ENCODE measurements at places on chromosomes 12 and 14.

DNA sequence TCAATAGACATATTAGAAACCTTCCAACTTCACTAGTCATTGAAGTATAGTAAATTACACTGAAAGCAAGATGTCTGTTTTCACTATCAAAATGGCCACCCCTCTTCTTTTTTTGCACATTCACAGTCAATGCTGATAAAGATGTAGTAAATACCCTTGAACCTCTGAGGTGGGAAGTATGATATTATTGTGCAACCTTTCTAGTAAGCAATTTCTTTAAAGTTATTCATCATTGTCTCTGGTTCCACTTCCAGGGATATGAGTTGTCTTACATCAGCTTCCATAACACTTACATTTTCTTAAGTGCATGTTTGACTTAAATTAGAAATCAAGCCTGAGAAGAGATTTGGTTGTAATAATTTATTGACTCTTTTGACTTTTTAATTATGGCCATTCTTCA is 453.9 kb upstream of the MGAT4C start:
- DNase-seq, result no peak

DNA sequence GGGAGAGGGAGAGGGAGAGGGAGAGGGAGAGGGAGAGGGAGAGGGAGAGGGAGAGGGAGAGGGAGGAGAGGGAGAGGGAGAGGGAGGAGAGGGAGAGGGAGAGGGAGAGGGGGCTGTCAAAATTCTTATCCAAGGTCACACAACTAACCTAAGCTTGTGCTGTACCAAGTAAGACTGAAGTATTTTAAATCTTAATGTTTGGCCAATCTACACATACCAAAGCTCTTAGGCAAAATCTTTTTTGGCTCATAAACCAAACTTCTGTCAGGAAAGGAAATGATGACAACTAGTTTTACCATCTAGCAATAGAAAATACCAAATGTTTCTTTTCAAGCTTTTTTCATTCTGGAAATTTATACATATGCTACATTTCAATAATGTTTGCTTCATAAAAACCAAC is 33.8 kb downstream of the CCDC38 start:
- DNase-seq, result no peak

GRCh38 chr12:92003701-92004100 is 141.9 kb downstream of the BTG1 start:
- no peak for DNase-seq

DNA sequence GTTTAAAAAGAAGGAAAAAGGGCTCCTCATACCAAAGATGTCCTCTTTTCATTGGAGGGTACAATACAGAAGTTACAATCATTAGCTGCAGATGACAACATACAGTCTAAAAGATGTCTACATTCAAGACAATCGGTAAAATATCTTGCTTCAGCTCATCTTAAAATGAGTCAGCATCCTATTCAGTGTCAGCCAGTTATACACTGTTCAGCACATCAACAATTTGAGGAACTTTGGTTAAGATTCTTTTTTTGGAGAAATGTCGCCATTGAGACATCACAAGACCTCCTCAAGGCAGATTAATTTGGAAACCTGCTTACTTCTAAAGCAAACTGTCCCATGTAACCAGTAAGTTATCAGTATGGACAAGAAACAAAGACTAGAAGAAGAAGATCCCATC is 100.7 kb upstream of the SLC38A4 start:
- no peak for DNase-seq

GRCh38 chr12:50072198-50072907 is 12.8 kb upstream of the SMARCD1 start:
- DNase-seq, result no peak

- peak; percentile 81 for DNase-seq
Measured at GRCh38 chr14:24605435-24606190, 3.9 kb downstream of the GZMH start.

- no peak for DNase-seq
Measured at GRCh38 chr14:84251411-84252115, 1278.4 kb upstream of the FLRT2 start.

GRCh38 chr12:77131977-77132490 is 66.7 kb upstream of the E2F7 start:
- no peak for DNase-seq

DNA sequence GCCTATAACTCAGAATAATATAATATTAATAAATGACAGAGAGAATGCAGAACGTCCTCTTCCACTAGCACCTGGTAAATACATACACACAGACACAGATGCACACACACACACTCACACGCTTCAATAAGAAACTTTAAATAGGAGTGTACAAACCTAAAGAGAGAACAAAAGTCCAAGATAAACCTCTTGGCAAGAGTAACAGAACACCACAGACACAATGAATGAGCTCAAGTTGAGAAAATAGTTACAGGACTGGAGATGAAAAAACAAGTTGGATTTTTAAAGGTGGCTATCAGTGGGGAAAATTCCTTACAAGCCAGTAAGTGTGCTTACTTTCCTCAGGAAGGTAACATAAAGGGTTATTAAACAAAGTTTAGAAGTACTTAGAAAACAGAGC is 35.2 kb downstream of the CRY1 start:
- DNase-seq, result no peak

GRCh38 chr12:54555670-54556257 is 6.4 kb downstream of the PDE1B start:
- no peak for DNase-seq

DNA sequence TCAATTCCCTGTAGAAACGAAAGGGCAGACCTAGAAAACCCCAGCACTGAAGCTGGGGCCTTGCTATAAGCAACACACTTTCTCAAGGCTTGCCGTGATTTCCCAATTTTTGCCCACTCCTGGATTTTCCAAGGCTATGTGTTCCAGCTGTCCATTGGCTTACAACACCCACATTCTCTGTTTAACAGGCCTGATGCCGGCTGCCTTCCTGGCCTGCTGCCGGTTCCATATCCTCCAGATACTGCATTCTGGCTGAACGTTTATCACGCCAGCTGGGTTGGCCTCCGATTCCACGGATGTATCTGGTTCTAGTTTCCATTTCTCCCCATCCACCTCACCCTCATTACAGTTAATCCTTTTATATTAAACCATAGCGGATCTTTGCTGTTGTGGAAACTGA is 2.0 kb upstream of the PCNX1 start:
- DNase-seq, result no peak

DNA sequence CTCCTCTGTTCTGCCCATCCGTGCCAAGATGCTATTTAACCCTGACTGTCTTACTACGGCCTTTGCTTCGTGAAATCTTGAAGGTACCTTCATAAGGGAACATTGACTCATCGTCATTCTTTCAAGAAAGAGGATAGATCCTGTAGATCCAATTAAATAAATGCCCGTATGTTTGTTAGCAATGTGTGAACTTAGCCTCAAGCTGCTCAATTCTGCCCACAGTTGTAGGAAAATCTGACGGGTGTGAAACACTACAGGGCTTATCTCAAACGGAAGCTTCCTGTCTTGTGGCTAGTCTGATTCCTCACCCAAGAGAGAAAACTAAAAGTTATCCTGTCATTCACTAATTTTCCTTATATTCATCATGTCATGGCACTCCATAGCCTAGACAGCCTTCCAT is 168.0 kb upstream of the TBX3 start:
- no peak for DNase-seq

GRCh38 chr12:30757316-30757715 is 2.6 kb upstream of the CAPRIN2 start:
- DNase-seq, result no peak

GRCh38 chr12:66964629-66965028 is 285.8 kb upstream of the GRIP1 start:
- DNase-seq, result no peak

GRCh38 chr12:116534311-116535121 is 24.7 kb upstream of the MAP1LC3B2 start:
- DNase-seq, result no peak

DNA sequence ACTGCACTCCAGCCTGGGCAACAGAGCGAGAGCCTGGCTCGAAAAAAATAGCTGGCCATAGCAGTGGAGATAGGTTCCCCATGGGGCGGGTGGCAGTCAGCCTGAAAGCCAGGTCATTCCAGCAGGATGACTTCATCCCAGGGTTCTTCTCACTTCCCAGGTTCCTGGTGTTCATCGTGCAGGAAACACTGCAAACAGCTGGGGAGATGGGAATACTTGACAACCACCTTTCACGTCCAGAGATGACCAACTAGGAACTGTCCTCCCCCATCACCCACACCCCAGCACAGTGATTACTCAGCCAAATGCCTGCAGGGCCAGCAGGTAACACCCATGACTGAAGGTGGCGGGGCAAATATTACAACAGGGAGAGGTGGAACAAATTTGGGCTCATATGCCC is 1.7 kb downstream of the VSIG10 start:
- no peak for DNase-seq

DNA sequence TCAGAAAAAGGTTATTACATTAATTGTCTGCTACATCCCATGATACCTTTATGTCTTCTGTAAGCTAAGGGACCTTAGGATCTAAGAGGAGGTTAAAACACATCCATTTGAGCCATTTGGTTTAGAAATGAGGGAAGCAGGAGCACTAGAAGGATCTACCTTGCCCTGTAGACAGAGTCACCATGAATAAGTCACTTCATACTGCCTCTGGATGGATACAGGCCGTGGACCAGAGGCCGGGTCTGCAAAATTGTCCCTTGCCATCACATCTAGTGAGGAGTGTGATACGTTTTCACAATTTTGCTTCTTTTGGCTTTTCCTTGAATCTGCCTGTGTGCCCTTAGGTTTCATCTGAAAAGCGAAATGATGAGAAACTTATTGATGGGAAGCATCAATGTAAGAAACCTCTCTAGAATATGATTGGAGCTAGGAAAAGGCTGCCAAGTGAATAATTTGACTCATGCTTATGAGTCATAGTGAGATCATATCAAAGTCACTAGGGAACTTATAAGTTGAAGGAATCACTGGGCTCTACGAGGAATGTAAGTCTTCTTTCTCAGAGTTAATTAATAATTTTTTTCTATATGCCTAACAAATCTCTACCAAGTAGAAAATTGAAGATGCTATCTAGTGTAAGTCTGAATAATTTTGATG is 10.8 kb downstream of the GLRX5 start:
- no peak for DNase-seq

GRCh38 chr14:52351233-52352060 is 37.3 kb downstream of the PTGER2 start:
- no peak for DNase-seq

GRCh38 chr12:65568517-65568916 is 255.8 kb upstream of the HMGA2 start:
- DNase-seq, result no peak

GRCh38 chr12:47832263-47832933 is 12.7 kb upstream of the HDAC7 start:
- no peak for DNase-seq

GRCh38 chr12:64461634-64462414 is 9.9 kb downstream of the TBK1 start:
- DNase-seq, result no peak

DNA sequence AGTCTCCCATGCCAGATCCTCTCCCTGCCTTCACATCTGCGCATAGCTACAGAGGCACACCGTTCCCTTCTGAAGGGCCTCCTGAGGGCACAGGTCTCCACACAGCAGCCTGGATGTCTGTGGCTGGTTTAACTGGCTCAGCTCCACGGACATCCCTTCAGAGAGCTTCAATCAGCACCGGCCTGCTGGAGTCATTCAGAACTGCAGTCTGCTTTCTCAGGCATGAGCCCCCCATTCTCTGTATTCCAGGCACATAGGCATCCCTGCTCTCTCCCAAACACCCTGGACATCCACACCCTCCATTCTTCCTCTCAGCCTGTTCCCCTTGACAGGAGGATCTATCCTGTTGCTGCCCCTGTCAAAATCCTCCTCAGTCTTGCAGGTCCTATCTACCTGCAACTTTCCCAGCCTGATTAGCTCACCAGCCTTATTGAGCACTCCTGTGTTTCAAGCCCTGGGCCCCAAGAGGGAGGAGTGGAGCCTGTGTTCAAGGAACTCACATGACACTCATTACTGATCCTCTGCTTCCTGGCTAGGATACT is 2.9 kb upstream of the DHRS2 start:
- DNase-seq, result no peak

- no peak for DNase-seq
Measured at GRCh38 chr14:104550340-104550860, 29.2 kb upstream of the C14orf180 start.

- no peak for DNase-seq
Measured at GRCh38 chr14:90696720-90697119, 119.5 kb downstream of the TTC7B start.

DNA sequence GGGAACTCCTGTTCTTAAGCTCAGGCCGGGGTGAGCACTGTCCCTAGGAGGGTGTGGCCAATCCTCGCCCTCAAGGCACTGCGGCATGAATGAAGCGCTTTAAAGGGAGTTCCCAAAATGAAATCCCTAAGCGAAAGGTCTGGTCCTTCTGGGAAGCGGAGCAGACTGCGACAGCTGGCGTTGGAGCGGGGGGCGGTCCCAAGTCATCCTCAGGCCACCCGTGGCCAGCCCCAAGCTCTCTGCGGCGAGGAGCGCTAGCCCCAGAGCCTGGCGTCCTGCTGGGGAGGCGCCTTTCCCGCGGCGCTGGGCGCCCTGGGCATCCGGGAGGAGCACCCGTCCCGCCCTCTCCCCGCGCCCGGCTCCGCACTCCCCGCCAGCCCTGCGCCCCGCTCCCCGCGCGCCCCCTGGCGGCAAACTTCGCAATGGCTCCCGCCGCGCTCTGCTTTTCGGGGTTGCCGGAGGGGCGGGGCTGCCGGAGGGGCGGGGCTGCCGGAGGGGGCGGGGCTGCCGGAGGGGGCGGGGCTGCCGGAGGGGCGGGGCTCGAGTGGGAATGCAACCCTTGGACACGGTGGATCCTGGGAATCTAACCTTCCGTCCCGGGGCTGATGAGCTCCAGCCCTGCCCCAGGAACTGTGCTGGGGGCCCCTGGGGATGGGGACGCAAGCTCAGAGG is 25.4 kb downstream of the ZBTB42 start:
- DNase-seq, result peak; percentile 100

DNA sequence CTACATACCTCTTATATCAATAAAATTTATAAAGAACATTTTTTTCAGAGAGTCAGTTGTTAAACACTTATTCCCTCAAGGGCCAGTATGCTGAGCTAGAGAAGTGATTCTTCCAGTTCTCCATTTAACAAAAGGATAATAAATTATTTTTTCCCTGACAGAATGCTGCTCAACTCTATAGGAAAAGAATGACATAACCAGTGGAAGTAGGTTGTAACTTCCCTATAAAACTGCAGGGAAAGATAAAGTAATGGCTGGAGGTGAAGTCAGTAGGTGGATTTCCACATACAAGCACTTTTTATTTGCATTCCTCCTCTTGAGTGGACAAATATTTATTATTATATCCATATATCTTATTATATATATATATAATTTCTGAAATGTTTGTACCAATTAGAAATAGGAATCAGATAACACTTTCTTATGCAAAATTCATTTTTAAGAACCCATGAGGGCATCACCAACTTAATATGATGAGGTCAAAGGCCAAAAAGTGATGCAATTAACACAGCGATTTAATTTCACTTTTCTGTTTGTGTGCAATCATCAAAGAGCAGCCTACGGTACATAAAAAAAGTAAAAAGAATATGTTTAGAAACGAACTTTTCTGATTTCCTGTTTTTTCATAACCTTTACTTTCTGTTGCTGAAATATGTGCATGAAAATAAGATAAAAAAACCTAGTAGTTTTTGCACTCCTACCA is 175.3 kb downstream of the PRKD1 start:
- DNase-seq, result no peak

GRCh38 chr14:24844011-24844410 is 205.9 kb downstream of the STXBP6 start:
- DNase-seq, result no peak
